Pulmonary artery endothelial cell (primary cell): ENCODE measurements at places on chromosomes 1 and 21. TPM values are rescaled to one million over a fixed set of nuclear protein-coding genes. Genes with fewer than 3 reads are reported as not detected.

GRCh38 chr21:42255825-42256224, 36.9 kb downstream of the ABCG1 start:
- DNase-seq = no peak

The TMEM52 gene
- 0.26 and 0.42 TPM in 2 replicates for total RNA-seq

GRCh38 chr1:58405660-58406059, 140.9 kb downstream of the OMA1 start:
- no peak for DNase-seq

The HES3 gene
- not detected in 2 replicates for total RNA-seq

DNA sequence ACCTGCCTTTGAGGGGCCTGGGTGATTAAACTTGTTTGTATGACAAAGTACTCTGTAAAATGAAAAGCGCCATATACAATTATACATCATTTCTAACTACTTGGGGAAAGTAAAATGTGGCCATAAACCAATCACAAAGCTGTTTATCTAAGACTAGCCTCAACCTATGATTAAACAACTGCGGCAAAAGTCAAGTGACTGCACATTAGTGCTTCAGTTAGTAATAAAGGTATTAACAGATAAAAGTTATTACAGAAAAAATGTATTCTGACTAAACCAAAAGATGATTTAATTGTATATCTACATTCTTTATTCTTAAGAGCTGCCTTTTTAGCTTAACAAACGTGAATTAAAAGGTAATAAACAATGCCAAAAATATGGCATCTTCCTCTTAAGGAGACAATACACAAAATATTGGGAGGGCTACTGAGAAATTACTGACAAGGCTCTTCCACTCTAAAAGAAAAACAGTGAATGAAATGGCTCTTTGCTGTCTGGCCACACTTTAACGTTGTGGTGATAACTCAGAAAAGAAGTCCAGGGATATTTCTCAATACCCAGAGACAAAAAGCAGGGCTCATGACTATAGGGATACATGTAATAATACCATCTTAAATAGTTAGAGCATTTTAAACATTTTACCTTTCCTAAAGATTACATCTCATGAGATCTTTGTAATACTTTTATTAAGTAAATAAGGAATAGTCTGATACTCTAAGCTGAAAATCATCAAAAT, 8.6 kb downstream of the ARHGAP29 start:
- DNase-seq = no peak

The GABRD gene
- total RNA-seq = not detected in 2 replicates

DNA sequence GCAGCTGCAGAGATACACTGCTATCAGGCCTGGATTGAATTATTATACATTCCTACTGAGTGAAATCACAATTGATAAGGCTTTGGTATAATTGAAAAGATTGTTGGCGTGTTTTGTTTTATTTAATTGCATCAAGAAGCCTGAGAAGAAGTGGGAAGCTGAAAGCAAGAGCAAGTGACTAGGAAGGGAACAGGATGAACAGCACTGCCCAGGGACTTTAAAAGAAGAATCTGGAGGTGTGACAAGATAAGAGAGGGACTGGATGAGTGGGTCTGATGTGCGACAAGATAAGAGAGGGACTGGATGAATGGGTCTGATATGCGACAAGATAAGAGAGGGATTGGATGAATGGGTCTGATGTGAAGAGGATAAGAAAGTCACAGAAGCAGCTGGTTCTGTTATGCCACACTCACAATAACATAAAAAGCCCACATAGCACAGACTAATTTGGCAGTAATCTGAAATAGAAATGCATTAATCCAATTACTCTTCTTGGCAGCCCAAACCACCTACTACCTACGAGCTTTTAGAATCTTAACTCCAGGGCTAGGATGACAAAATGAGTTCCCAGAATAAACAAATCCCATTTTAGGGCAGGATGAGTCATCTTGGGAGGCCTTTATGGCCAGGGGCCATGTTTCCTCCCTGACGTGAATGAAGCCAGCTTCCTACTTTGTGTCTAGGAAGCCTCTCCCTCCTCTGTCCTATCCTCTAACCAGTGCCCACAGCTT, 129.7 kb downstream of the DUSP10 start:
- no peak for DNase-seq

GRCh38 chr1:66175098-66175497, 358.9 kb upstream of the SGIP1 start:
- no peak for DNase-seq

The DNASE2B gene
- total RNA-seq = not detected in 2 replicates

DNA sequence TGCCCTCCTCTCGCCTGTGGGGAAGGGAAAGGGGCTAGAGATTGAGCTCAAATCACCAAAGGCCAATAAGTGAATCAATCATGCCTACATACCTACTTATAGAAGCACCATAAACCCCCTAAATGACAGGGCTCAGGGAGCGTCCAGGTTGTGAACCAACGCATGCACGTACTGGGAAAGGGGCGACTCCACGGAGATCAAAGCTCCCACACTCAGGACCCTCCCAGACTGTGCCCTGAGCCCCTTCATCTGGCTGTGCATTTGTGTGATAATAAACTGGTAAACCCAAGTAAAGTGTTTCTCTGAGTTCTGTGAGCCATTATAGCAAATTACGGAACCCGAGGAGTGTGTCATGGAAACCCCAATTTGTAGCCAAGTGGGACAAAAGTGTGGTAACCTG, 23.8 kb upstream of the PRDM15 start:
- no peak for DNase-seq

GRCh38 chr1:25794325-25794724, 5.7 kb upstream of the SELENON start:
- DNase-seq = no peak
